ENCODE measurements at places on chromosomes 5 and 9.

GRCh38 chr9:70367305-70367930, 47.0 kb downstream of the KLF9 start:
- no peak for DNase-seq

GRCh38 chr5:138339091-138339456, 1.0 kb downstream of the FAM53C start:
- no peak for DNase-seq

- DNase-seq = no peak
Measured at GRCh38 chr5:143932584-143932983, 120.6 kb downstream of the HMHB1 start.

DNA sequence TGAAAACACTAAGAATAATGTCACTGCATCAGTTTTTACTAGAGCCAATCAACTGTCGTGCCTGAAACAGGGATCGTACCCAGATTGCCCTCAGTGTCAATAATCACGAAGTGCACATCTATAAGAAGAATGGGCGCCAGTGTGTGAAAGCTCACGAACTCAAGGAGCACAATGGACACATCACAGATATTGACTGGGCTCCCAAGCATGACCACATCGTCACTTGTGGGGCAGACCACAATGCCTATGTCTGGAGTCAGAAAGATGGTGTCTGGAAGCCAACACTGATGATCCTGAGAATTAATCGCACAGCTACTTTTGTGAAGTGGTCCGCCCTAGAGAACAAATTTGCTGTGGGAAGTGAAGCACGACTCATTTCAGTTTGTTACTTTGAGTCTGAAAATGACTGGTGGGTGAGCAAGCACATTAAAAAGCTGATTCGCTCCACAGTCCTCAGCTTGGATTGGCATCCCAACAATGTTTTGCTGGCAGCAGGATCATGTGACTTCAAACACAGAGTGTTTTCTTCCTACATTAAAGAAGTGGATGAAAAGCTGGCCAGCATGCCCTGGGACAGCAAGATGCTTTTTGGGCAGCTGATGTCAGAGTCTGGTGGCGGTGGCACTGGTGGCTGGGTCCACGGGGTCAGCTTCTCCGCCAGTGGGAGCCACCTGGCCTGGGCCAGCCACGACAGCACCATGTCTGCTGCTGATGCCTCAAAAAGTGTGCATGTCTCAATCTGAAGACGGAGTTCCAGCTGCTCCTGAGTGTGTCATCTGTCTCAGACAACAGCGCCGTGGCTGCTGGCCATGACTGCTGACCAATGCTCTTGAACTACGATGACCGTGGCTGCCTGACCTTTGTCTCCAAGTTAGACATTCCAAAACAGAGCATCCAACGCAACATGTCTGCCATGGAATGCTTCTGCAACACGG, 32.2 kb downstream of the NSA2 start:
- no peak for DNase-seq

DNA sequence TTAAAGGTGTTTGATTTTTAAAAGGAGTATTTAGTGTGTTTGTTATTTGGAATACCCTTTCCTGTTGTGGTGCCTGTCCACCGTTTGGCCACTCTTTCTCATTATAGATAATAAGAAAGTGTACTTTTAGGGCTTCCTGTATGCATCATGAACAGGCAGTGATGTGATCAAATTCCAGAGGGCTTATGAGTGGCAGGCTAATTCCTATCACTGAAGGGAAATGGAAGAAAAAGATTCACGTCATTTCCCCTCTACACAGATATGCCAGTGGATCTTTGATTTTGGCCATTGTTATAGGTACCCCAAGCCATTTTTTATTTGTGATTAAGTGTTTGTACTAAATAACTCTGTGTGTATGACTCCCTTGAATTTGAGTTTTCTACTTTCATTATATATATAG, 37.1 kb downstream of the RPS6 start:
- no peak for DNase-seq

GRCh38 chr5:72878854-72879253, 62.4 kb downstream of the TNPO1 start:
- DNase-seq = no peak

- no peak for DNase-seq
Measured at GRCh38 chr9:28317745-28318144, 744.5 kb upstream of the C9orf72 start.

- DNase-seq = no peak
Measured at GRCh38 chr5:162230348-162230747, 162.8 kb downstream of the GABRG2 start.

DNA sequence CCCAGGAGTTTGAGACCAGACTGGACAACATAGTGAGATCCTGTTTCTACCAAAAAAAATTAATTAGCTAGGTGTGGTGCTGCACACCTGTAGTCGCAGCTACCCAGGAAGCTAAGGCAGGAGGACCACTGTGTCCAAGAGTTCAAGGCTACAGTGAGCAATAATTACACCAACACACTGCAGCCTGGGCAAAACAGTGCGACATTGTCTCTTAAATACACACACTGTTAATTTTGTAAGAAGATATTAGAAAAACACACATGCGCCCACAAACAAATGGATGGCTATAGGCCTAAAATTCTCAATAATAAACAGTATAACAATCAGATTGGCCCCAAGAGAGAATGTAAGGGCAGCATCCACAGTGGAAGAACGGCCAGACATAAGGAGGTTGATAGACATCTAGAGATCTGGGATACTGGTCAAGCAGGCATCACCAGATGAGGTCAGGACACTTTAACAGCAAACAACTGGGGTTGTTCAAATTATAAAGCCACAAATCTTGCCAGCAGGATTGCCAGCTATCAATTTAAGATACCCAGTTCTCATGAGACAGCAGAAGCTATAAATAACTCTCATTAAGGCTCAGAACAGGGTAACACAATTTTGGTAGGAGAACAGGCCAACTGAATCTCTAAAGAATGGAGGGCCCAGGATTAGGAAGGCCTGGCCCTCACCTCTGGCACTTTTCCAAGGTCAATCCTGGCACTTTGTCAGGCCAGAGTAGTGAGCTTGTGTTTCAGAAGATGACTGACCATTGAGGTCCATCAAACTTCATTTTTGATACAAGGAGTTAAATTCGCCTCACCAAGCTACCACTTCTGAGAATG, 29.5 kb downstream of the GOLPH3 start:
- DNase-seq = no peak

GRCh38 chr5:141623186-141623585, 4.4 kb upstream of the DIAPH1 start:
- DNase-seq = no peak

DNA sequence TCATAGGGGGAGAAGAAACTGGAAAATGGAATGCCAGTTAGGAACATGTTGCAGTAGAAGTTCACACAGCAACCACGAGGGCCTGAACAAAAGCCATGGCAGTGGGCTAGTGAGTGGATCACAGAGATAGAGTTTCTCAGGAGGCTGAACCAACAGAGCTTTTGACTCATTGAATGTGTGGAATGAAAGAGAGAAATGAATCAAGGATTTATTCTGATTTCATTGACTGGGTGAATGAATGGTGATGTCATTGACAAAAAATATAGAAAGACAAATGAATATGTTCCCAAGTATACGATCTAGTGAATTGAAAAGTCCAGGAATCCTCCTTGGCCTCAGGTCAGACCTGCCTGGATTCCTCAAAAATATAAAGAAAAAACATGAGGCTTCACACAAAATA, 99.2 kb downstream of the ZNF462 start:
- no peak for DNase-seq

DNA sequence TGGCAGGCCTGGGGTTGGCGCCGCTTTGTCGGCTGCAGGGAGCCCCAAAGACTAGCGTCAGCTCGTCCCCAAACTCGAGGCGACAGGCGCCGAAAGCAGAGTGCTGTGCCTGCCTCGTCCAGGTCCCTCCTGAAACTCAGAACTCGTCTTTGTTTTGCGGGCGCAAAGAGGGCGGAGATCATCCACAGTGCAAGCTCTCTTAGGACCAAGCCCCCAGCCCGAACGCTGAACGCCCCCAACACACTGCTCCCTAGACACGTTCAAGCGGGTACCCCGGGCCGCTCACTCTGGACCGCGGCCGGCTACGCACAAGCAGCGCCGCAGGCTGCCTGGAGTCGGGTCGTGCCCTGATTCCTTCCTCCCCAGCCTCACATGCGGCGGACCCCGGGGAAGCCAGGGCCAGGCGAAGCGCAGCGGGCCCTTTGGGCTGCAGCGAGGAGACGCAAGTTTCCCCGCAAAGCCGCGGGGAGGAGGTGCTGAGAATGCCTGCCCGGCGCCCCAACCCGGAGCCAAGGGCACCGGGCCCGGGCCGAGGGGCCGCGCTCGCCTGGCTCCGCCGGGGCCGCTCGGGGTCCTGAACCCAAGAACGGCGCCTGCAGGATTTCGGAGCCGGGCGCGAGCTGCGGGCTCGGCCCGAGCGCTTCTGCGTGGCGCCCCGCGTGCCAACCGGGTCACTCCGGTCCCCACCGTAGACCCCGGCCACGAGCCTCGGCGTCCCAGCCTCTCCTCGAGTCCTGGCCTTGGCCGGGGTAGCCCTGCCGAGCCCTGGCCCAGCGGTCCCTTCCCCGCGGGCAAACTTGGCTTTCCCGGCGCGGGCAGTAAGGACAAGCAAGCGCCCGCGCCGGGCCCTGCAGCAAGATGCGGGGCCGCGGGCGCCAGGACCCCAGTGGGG, 738 bp downstream of the FSTL4 start:
- DNase-seq = no peak

- no peak for DNase-seq
Measured at GRCh38 chr5:16489322-16489791, 23.8 kb upstream of the ZNF622 start.

- DNase-seq = no peak
Measured at GRCh38 chr5:180598797-180599589, 7.7 kb upstream of the SCGB3A1 start.

- DNase-seq = no peak
Measured at GRCh38 chr5:151497391-151498002, 50.1 kb downstream of the SLC36A1 start.

GRCh38 chr5:137091472-137091871, 407.7 kb downstream of the SPOCK1 start:
- DNase-seq = no peak

All from cortex of kidney (tissue), 1 donor.